ENCODE measurements at places on chromosomes 1 and 21. TPM values are rescaled to one million over a fixed set of nuclear protein-coding genes. Genes with fewer than 3 reads are reported as not detected.

DNA sequence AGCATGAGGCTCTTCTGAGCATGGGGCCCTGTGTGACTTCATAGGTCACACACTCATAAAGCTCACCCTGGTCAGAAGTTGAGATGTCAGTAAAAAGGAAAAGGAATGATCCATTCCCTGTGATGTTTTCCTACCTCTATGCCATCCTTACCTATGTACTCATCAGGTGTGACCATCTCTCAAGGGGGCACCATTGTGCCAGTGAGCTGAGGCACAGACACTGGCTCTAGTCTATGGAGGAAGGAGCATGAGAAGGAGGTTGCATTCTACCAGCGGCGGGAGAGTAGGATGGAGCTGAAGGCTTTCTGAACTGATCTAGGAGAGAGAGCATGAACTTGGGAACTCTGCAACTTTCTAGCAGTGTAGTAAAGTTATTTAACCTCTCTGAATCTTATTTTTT, 65.8 kb upstream of the RGL1 start:
- H3K36me3 ChIP-seq = peaks cover 2% of the 10 kb centered on the region
- no peaks in the 10 kb centered on the region for H3K27me3 ChIP-seq
- DNase-seq = no peak
- no peak overlapping the region for H3K4me3 ChIP-seq

GRCh38 chr1:115210302-115210711, 121.0 kb upstream of the TSPAN2 start:
- H3K4me1 ChIP-seq = no peaks in the 10 kb centered on the region
- H3K27ac ChIP-seq = no peak overlapping the region
- peaks cover 15% of the 10 kb centered on the region for H3K27me3 ChIP-seq
- no peak overlapping the region for H3K4me3 ChIP-seq
- no peaks in the 10 kb centered on the region for H3K36me3 ChIP-seq

DNA sequence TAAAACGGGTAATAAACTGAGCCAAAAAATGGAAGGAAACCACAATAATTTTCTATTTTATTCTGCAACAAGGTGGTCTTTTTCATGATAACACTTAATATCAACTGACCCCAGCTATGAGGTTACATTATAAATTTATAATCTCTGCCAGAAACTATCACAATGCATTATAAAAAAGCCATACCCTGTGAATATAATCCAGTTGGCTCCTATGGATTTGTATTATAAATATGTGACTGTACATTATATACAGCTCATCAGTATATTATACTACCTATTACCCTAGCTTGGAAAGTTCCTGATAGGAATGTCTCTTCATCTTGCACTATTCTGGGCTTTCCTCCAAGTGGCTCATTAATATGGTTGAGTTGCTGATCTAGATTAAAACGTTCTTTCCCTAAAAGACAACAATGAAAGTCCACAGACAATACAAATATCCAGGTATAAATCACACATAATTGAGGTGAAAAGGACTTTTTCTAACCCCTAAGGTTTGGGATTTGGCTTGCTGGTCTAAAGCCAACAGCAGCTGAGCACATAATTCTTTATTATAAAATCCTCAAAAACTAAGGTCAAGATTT, 487.7 kb downstream of the TTLL7 start:
- peaks cover 5% of the 10 kb centered on the region for H3K36me3 ChIP-seq
- no peaks in the 10 kb centered on the region for H3K27me3 ChIP-seq
- no peak for DNase-seq
- H3K4me1 ChIP-seq = peaks cover 72% of the 10 kb centered on the region
- no peak overlapping the region for H3K27ac ChIP-seq

DNA sequence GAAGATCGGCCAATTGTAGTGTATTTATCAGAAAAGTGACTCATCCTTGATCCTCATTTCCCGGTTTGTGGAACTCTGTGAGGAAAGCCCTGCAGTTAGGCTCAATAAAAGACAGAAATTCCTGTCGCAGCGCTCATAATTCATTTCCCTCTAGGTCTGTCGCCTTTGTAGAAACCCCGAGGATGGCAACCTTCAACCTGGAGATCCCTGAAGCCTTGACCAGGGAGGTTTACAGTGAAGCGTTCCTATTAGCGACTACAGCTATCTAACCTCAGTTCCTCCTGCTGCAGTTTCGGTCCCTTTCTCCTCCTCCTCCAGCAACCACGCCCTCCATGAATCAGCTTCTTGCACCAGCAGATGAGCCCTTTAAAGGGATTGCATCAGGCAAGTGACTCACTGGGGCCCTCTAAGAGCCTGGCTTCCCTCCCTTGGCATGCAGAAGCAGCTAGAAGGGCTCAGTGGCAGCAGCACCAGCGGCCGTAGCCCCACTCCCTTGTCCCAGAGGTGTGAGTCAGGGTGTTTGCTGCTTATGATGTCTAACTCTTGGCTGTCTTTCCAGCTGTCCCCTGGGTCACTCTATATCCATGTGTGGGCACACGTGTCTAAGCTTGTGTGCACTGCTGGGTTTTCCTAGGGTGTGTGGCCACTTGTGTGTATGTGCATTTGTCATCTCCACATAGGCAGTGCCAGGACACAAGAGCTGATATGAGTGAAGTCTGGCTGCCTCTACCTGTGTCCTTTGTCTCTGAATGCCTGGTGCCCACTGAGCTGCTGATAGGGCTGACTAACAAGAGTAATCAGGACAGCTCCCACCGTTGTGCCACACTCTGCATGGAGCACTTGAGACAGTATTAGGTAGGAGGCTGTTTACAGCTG, 779 bp upstream of the STK40 start:
- H3K36me3 ChIP-seq = peaks cover 19% of the 10 kb centered on the region
- H3K4me3 ChIP-seq = peak overlapping the region; percentile 94
- peak; percentile 98 for DNase-seq
- H3K27ac ChIP-seq = peak overlapping the region; percentile 82
- H3K4me1 ChIP-seq = peaks cover 70% of the 10 kb centered on the region
- no peaks in the 10 kb centered on the region for H3K27me3 ChIP-seq

DNA sequence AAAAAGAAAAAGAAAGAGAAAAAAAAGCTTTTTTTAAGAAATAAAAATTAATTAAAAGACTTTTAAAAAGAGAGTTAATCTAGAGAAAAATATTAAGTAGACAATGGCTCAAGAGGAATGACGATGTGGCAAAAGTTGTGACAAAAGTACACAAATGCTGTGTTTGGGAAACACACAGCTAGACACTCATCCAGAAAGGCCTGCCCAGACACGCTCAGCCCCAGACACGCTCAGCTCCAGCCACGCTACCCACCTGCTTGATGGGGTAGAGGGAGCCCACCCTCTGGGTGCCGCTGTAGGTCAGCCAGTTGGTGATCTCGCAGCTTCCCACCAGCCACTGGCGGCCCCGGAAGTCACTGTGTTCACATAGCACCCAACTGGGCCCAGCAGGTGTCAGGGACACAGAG, 10.2 kb downstream of the CD52 start:
- peaks cover 3% of the 10 kb centered on the region for H3K4me1 ChIP-seq
- H3K27ac ChIP-seq = no peak overlapping the region
- H3K4me3 ChIP-seq = no peak overlapping the region
- no peaks in the 10 kb centered on the region for H3K36me3 ChIP-seq

DNA sequence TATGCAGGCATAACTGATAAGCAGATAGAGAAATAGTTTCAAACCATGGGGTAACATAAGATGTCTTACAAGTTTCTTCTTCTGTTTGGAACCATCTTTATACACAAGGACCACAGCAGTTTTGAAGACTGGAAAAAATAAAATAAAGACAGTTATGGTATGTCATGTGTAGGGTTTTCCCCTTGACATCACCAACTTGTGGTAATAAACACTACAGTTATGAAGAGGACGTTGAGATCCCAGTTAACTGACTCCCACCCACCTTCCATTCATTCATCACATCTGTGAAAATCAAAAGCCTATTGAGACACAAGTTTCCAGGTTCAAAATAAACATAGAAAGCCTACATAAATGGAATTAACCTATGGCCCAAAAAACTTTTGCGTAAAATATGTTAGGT, 92.5 kb upstream of the KRTAP19-8 start:
- peak overlapping the region; percentile 75 for H3K4me3 ChIP-seq
- H3K27ac ChIP-seq = peak overlapping the region; percentile 23
- no peak for DNase-seq
- H3K4me1 ChIP-seq = peaks cover 61% of the 10 kb centered on the region

DNA sequence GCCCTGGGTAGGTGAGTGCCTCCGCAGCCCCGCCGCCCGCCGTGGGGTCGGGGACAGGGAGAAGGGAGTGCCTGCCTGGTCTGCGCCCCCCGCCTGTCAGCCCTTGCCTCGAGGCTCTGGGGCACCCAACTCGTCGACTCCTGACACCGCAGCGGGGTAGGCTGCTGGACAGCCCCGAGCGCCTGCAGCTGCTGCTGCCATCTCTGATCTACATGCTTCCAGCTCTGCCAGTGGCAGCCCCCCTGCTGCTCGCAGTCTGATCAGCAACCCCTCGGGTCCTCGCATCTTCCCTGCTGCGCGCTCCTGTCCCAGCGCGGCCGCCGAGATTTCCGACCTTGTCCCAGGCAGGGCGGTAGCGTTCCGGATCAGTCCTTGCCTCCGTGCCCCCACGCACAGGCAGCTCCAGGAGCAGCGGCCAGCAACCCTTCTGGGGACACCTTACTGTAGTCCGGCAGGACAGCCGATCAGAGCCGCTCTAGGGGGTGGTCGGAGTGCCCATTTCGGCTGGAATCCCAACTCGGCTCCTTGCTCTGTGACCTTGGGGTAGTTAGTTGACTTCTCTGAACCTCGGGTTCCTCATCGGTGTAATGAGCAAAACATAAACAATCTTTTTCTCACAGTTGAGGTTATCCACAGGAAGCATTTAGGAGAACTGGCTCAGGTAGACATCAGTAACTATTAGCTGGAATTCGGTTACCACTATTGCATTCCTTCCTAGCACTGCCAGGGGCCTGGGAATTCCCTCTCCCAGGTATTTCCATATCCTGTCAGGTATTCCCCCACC, 540 bp downstream of the BCAN start:
- H3K36me3 ChIP-seq = no peaks in the 10 kb centered on the region
- no peak for DNase-seq
- H3K27ac ChIP-seq = no peak overlapping the region
- H3K4me1 ChIP-seq = peaks cover 30% of the 10 kb centered on the region
- H3K4me3 ChIP-seq = peak overlapping the region; percentile 79

GRCh38 chr1:82451191-82451590, 650.5 kb downstream of the ADGRL2 start:
- H3K36me3 ChIP-seq = no peaks in the 10 kb centered on the region
- no peaks in the 10 kb centered on the region for H3K27me3 ChIP-seq
- no peaks in the 10 kb centered on the region for H3K4me1 ChIP-seq
- H3K4me3 ChIP-seq = no peak overlapping the region
- DNase-seq = no peak
- H3K27ac ChIP-seq = no peak overlapping the region

GRCh38 chr1:116347696-116348095, 25.3 kb upstream of the ATP1A1 start:
- no peak overlapping the region for H3K27ac ChIP-seq
- DNase-seq = no peak
- H3K27me3 ChIP-seq = no peaks in the 10 kb centered on the region

DNA sequence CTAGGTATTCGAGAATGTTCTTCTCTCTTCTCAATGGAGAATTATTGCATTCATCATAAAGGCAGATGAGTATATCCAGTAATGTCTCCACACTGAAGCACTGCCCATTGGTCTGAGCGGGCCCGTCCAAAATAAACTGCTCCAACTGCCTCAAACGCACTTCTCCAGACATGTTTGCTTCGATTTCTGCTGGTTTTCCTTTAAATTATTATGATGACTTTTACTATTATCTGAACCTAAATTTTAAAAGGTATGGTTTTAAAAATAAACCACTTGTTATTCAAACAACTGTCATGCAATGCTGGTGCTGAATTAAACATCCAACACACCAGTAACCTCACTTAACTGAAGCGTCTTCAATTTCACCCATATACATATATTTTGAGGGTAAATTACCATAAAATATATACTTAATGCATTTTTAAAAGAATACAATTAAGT, 1.3 kb downstream of the CDC42BPA start:
- H3K4me1 ChIP-seq = peaks cover 31% of the 10 kb centered on the region
- H3K27me3 ChIP-seq = peaks cover 62% of the 10 kb centered on the region
- H3K27ac ChIP-seq = peak overlapping the region; percentile 60
- no peak for DNase-seq
- H3K4me3 ChIP-seq = peak overlapping the region; percentile 85

GRCh38 chr1:43999455-43999854, 8.1 kb downstream of the CCDC24 start:
- DNase-seq = no peak
- peaks cover 3% of the 10 kb centered on the region for H3K4me1 ChIP-seq
- H3K27me3 ChIP-seq = no peaks in the 10 kb centered on the region
- peaks cover 5% of the 10 kb centered on the region for H3K36me3 ChIP-seq
- H3K27ac ChIP-seq = no peak overlapping the region
- H3K4me3 ChIP-seq = no peak overlapping the region

- no peak for DNase-seq
- peaks cover 5% of the 10 kb centered on the region for H3K4me1 ChIP-seq
- H3K36me3 ChIP-seq = peaks cover 19% of the 10 kb centered on the region
- H3K27me3 ChIP-seq = no peaks in the 10 kb centered on the region
- H3K27ac ChIP-seq = no peak overlapping the region
These were observed 43.9 kb downstream of the PIGK start for GRCh38 chr1:77175230-77175844.

GRCh38 chr1:206082831-206083695, 30.1 kb downstream of the RHEX start:
- H3K36me3 ChIP-seq = no peaks in the 10 kb centered on the region
- H3K4me3 ChIP-seq = no peak overlapping the region
- DNase-seq = no peak
- H3K27ac ChIP-seq = no peak overlapping the region
- H3K4me1 ChIP-seq = peaks cover 25% of the 10 kb centered on the region

DNA sequence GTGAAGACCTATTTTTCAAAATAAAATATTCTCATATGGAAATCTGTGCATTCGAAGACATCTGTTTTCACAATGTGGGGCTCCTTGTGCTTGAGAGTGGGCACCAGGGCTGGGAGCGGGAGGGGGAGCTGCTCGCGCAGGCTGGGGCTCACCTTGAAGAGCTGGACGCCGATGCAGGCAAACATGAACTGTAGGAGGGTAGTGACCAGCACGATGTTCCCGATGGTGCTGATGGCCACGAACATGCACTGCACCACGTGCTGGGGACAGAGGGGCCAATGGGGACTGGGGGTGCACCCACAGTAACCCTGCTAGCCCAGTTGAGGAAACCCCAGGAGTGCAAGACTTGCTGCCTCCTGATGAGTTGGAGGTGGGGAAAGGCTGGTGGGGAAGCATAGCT, 42.2 kb upstream of the KIF21B start:
- DNase-seq = no peak
- no peaks in the 10 kb centered on the region for H3K4me1 ChIP-seq

GRCh38 chr1:205922806-205923205, 20.4 kb downstream of the SLC26A9 start:
- no peak overlapping the region for H3K27ac ChIP-seq
- no peak for DNase-seq
- no peaks in the 10 kb centered on the region for H3K36me3 ChIP-seq
- H3K27me3 ChIP-seq = peaks cover 6% of the 10 kb centered on the region

The TSSK3 gene
- 1.2 TPM for total RNA-seq

The ECM1 gene
- total RNA-seq = 1.5 TPM

The CD244 gene
- 0.91 TPM for total RNA-seq

The BRDT gene
- not detected for total RNA-seq

The PODN gene
- not detected for total RNA-seq

The RHCE gene
- 0.72 TPM for total RNA-seq
